ENCODE measurements at places on chromosomes 12 and 14.

- no peak for DNase-seq
Observed at GRCh38 chr14:99790201-99790977, 2.8 kb upstream of the EML1 start.

GRCh38 chr14:59251811-59252771 lies 63.6 kb downstream of the DAAM1 start:
- no peak for DNase-seq

DNA sequence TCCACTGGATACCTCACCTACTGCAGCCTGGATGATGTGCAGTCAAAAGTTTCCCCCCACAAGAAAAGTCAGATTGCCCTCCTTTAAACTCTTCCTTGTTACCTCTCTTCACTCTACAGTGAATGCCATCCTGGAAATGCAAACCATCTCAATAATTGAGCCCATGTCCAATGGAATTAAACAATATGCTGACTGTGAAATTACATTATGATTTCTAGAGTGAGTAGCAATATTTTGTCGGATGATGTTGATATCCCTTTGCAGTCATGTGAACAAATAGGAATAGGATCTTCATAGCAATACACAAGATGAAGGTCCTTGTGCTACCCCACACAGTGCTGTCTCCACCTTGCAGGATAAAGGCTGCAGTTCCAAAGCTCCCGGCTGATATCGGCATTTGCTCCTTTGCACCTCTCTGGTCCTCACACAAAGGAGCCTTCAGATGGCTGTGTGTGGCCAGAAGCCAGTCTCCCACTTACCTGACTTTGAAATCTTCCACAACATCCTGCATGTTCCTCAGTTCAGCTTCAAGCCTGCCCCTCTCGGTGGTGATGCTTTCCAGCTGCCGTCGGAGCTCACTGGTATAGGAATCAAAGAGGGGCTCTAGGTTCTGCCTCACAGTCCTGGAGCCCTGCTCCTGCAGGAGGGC lies 1.5 kb downstream of the KRT75 start:
- no peak for DNase-seq

DNA sequence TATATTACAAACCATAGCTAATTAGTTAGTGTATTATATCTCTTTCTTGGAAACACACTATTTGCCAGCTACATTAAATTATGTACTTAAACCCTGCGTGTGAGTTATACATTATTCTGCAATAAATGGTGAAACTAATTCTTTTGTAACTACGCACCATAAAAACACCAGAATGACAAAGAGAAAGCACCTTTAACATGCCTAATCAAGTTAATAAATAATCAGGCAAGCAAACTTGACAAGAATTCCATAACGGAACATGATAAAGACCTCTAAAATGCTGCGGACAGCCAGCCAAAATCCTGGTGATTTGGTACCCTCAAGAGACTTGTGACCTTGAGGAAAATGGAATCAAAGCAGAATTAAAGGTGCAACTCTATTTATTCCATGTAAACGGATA lies 375.3 kb upstream of the KITLG start:
- DNase-seq, result no peak

- no peak for DNase-seq
Observed at GRCh38 chr14:103758059-103758776, 42.6 kb downstream of the ZFYVE21 start.

DNA sequence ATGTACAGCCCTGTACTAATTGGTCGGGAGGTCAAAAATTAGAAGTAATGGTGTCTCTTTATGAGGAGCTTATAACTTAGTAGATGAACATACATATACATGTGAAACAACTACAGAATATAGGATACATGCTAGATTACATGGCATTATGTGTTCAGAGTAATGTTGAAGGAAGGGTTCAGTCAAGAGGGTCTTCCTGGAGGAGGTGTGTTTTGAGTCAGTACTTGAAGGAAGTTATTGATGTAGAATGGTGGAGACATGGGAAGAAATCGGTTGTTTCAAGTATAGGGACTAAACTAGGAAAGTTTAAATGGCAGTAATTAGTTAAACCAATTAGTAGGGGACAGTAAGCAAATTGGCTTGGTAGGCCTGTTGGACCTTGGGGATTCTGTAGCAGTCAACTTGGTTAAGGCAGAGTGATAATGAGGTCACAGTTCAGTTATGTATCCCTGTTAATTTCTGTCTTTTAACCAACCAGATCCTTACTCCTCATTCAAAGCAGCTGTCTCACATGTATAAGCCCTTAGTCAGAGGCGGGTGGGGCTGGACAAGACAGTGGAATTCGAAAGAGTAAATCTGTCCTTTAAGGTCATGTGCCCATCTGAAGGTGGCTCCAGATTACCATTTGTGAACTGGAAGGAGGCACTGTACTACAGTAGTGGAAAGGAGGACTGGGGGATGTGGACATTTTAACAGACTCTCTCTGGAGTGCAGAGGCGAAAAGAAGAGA lies 3.5 kb upstream of the ANKRD52 start:
- no peak for DNase-seq
